ENCODE measurements at places on chromosomes 4 and X. TPM values are rescaled to one million over a fixed set of nuclear protein-coding genes. Genes with fewer than 3 reads are reported as not detected.

Gene COX7B2
- total RNA-seq, result not detected

Gene MAGEA11
- total RNA-seq, result 0.09 TPM

Gene OFD1
- total RNA-seq, result 10.0 TPM

Gene RADX
- 1.00 TPM for total RNA-seq

Gene FRAS1
- 5.0 TPM for total RNA-seq

Gene PDGFC
- total RNA-seq, result 31.6 TPM

Gene NPY2R
- total RNA-seq, result not detected

Gene CPXCR1
- not detected for total RNA-seq

Gene APLN
- total RNA-seq, result 4.3 TPM

Gene TMEM150C
- total RNA-seq, result 0.65 TPM

Gene BST1
- 19.9 TPM for total RNA-seq
